ENCODE measurements at places on chromosomes 2 and 18. TPM values are rescaled to one million over a fixed set of nuclear protein-coding genes. Genes with fewer than 3 reads are reported as not detected.

Gene ALKAL2
- total RNA-seq, result 0.95 TPM

Gene SERPINB2
- not detected for total RNA-seq

Gene COL4A3
- total RNA-seq, result not detected

Gene RFX8
- total RNA-seq, result not detected

Gene ATP9B
- total RNA-seq, result 56.7 TPM

Gene GRP
- 1.2 TPM for total RNA-seq

GRCh38 chr2:870426-870825 is 80.2 kb upstream of the SNTG2 start:
- no peak for DNase-seq

- DNase-seq, result no peak
Measured at GRCh38 chr2:15081356-15081755, 448.8 kb downstream of the LRATD1 start.

DNA sequence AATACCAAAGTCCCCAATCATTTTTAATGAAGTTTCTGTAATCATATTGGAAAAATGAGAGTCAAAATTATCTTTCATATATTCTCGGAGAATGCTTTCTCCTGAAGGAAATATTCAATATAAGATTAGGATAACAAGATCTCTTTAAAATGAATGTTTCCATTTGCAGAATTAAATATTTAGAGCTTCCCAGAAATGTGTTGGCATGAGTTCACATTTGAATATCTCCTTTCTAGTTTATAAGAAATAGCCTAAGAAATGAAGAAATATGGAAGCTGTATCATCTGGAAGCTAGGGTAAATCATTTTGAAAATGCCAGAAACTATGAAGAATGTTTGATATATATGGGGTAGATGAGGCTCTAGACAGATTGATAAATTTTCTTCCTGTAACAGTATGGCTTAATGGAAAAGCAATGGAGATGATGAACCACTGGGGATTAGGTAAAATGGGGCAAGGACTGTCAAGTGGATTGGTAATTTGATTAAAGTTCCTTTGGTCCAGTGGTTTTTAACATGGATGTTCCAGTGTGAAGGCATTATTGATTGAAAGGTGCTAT is 184.6 kb upstream of the ZNF804A start:
- no peak for DNase-seq

- no peak for DNase-seq
Measured at GRCh38 chr2:220450846-220451245, 823.4 kb downstream of the SLC4A3 start.

DNA sequence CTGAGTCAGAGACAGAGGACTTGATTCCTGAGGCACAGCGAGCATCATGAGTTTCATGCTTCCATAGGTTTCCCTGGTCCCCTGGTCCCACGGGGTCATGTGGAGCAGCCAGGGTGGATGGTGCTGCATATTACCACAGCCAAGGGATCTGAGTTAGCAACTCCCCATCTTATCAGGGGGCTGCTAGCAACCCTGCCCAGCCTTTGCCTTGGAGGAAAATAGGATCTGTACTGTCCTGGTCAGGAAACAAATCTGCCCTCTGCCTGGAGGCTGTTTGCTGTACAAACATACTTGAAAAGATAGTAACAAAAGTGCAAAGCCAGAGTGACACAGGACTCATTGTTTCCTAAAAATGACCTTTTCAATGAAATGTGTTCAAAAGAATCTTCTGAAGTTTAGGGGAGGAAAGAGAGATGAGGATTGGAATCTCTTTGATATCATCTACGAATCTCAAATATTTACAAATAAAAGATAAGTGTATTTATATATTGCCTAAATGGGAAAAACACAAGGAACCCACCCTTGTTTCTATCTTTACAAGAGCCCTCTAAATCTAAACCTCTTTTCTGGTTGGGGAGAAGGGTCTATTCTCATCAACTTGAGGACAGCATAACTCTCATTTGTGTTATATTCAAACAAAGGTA is 194.8 kb downstream of the CD226 start:
- no peak for DNase-seq

- no peak for DNase-seq
Measured at GRCh38 chr18:40325988-40326387, 1629.0 kb upstream of the PIK3C3 start.

DNA sequence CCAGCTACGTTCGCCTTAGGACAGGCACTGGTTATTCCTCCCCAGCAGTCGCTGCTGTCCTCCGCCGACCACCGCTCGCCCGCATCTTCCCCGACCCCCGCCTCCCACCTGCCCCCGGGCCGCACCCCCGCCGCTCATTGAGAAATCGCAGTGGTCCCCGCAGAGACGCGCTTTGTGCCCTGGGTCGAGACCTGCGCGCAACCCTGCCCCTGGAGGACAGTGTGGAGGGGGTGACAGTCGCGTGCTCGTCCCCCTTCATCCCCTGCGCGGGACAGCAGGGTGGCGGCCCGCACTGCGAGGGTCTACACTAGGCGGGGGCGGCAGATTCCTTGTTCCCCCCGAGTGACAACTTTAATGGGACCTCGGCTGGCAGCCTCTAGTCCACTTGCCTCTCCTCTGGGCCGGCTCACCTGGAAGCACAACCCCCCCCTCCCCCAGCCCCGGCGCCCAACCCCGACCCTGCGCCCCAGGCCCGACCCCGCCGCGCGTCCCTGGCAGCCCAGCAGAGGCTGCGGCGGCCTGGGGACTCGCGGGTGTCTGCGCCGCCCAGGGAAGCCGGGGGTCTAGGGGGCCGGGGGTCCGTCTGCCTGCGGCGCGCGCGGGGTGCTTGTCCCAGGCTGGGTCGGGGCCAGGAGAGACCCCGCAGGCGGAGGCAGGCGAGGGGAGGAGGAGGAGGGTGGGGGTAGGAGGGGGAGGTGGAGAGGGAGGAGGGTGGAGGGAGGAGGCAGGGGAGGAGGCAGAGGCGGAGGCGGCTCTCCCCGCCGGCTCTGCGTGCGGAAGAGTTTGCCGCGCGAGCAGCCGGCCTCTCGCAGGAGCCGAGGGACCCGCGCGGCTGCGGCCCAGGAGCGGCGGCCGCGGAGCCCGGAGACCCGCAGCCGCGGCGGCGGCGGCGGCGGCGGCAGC is at the start of gene NPAS2:
TSS of gene NPAS2 (plus strand) at position 770 of the 903 bp plus-strand sequence. CDS start 84,616 bp downstream, outside the sequence.
- DNase-seq, result peak; percentile 79

DNA sequence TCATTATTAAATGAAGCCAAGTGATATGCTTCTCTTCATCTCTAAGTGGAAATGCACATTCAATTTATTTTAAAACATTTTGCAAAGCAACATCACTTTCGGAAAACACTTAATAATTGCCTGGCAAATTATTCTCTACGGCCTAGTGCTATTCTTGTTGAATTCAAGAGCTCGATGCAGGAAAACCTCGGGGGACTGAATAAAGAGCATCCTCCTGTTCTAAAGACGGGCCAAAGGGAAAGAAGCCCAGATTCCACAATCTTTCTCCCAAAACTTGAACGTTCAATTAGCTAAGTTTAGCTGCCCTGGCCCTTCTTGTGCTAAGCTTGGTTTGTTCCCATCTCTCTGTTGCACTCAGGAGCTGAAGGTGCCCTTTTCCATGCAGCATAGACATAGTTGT is 23.2 kb upstream of the SEH1L start:
- DNase-seq, result no peak
